Renal pelvis (tissue), 12 donors: ENCODE measurements at places on chromosomes 1 and 21. TPM values are rescaled to one million over a fixed set of nuclear protein-coding genes. Genes with fewer than 3 reads are reported as not detected.

TMEM269 gene
- polyA plus RNA-seq, result 0.75 TPM

KRTAP10-3 gene
- not detected for polyA plus RNA-seq

RGS16 gene
- polyA plus RNA-seq, result 1.8 TPM

MMP23B gene
- polyA plus RNA-seq, result 22.6 TPM

AURKAIP1 gene
- polyA plus RNA-seq, result 93.9 TPM

HMGCS2 gene
- 94.1 TPM for polyA plus RNA-seq

DMBX1 gene
- polyA plus RNA-seq, result not detected

TSACC gene
- 1.3 TPM for polyA plus RNA-seq

ATP5PO gene
- polyA plus RNA-seq, result 311 TPM

LCE6A gene
- polyA plus RNA-seq, result not detected

C1orf226 gene
- 25.3 TPM for polyA plus RNA-seq

CELA2B gene
- 0.90 TPM for polyA plus RNA-seq

DFFB gene
- 9.0 TPM for polyA plus RNA-seq

CFHR4 gene
- not detected for polyA plus RNA-seq

MPZL1 gene
- 128 TPM for polyA plus RNA-seq

TMEM125 gene
- polyA plus RNA-seq, result 16.9 TPM

LRRC53 gene
- not detected for polyA plus RNA-seq

AIRE gene
- 0.52 TPM for polyA plus RNA-seq

NUDT4B gene
- polyA plus RNA-seq, result 3.9 TPM

ASTN1 gene
- 1.6 TPM for polyA plus RNA-seq

OMA1 gene
- polyA plus RNA-seq, result 35.8 TPM

OR2W3 gene
- 0.20 TPM for polyA plus RNA-seq

MEAF6 gene
- 90.8 TPM for polyA plus RNA-seq
